ENCODE measurements at places on chromosomes 6 and 20. TPM values are rescaled to one million over a fixed set of nuclear protein-coding genes. Genes with fewer than 3 reads are reported as not detected.

VGLL2 gene
- not detected for total RNA-seq

SOX12 gene
- 9.9 TPM for total RNA-seq

SLC12A5 gene
- under 0.01 TPM for total RNA-seq

FABP7 gene
- not detected for total RNA-seq

TMEM30A gene
- total RNA-seq: 107 TPM

MLIP gene
- total RNA-seq: 6.1 TPM

PMEPA1 gene
- total RNA-seq: 0.73 TPM

ZNF831 gene
- total RNA-seq: not detected

TP53TG5 gene
- not detected for total RNA-seq

PSORS1C2 gene
- not detected for total RNA-seq

SEC63 gene
- 10.1 TPM for total RNA-seq

PAK5 gene
- total RNA-seq: not detected

TSBP1 gene
- total RNA-seq: not detected

GPX5 gene
- not detected for total RNA-seq
